T-helper 17 cell (primary cell): ENCODE measurements at places on chromosomes 4 and X. TPM values are rescaled to one million over a fixed set of nuclear protein-coding genes. Genes with fewer than 3 reads are reported as not detected.

DNA sequence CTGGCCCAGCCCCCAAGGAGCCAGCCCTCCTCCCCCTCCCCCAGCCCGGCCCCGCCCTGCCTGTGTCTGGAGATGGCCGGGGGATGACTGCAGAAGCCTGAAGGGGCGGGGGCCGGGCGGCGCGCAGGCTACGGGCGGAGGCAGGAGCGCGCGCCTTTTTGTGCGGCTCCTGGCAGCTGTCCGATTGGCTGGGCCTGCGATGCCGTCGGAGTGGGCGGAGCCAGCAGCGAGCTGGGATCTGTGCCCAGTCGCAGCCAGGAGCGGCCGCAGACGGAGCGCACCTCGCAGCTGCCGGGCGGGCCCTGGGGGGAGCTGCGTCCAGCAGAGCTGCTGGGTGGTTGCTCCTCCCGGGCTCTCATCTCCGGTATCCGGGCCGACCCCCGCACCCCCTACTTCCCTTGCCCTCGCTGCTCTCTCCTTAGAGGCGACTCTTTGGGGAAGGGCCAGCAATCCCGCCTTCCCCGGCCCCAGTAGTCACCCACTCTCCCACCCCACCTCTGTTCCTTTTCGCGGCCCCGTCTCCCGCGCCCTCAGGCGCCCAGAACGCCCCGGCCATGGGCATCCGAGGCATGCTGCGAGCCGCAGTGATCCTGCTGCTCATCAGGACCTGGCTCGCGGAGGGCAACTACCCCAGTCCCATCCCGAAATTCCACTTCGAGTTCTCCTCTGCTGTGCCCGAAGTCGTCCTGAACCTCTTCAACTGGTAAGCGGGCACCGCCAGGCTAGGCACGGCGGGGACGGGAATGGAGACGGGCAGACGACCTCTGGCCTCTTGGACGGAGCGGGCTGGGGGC is at the start of gene GABRQ:
Gene GABRQ (plus strand): TSS at position 247 of the 794 bp plus-strand sequence. CDS start 308 bp downstream, at position 555.
- no peaks in the 10 kb centered on the region for H3K4me1 ChIP-seq
- H3K4me3 ChIP-seq = peak within 1 kb of the TSS; percentile 43
- H3K36me3 ChIP-seq = no peaks in the 10 kb centered on the region
- DNase-seq = no peak
- H3K27me3 ChIP-seq = peaks cover 28% of the 10 kb centered on the region

- H3K36me3 ChIP-seq = no peaks in the 10 kb centered on the region
- DNase-seq = no peak
- no peak overlapping the region for H3K27ac ChIP-seq
- H3K4me1 ChIP-seq = no peaks in the 10 kb centered on the region
Observed at GRCh38 chrX:16440446-16440845, 209.5 kb upstream of the S100G start.

- no peak for DNase-seq
- H3K27me3 ChIP-seq = no peaks in the 10 kb centered on the region
- no peak overlapping the region for H3K27ac ChIP-seq
- no peak overlapping the region for H3K4me3 ChIP-seq
Observed at GRCh38 chrX:150146271-150146896, 208.1 kb upstream of the EOLA2 start.

DNA sequence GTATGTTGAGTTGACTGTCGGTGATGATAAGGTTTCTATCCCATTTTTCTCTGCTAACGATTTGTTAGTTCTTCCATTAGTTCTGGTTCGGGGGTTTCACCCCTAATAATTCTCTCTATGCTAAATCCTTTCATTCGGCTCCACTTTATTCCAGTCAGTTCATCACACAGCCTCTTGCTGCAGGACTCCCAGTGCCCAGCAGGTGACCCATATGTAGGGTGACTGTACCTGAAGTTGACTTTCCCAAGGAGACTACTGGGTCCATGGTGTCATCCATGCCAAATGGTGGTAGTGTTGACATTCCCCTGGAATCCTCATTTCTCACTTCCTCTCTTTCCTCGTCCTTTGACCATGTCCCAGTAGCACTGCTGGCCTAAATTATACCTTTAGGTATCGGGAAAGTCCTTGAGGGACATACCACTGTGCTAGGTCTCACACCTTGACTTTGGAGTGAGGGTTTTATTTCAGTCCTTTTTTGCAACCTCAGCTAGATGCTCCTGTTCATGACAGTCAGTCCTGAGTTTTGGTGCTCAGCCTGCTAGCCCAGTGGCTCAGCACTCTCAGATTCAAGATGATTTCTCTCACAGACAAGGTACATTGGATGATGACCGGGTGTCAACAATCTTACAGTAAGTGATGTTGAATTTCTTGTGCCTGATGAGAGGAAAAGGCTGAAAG is 105.1 kb upstream of the ARHGAP24 start:
- no peaks in the 10 kb centered on the region for H3K4me1 ChIP-seq
- no peaks in the 10 kb centered on the region for H3K36me3 ChIP-seq
- H3K27me3 ChIP-seq = no peaks in the 10 kb centered on the region
- no peak for DNase-seq
- H3K4me3 ChIP-seq = no peak overlapping the region

- H3K4me1 ChIP-seq = no peaks in the 10 kb centered on the region
- H3K36me3 ChIP-seq = no peaks in the 10 kb centered on the region
- no peak for DNase-seq
- H3K27me3 ChIP-seq = no peaks in the 10 kb centered on the region
- no peak overlapping the region for H3K4me3 ChIP-seq
- no peak overlapping the region for H3K27ac ChIP-seq
Observed at GRCh38 chr4:86141161-86141560, 218.7 kb downstream of the MAPK10 start.

DNA sequence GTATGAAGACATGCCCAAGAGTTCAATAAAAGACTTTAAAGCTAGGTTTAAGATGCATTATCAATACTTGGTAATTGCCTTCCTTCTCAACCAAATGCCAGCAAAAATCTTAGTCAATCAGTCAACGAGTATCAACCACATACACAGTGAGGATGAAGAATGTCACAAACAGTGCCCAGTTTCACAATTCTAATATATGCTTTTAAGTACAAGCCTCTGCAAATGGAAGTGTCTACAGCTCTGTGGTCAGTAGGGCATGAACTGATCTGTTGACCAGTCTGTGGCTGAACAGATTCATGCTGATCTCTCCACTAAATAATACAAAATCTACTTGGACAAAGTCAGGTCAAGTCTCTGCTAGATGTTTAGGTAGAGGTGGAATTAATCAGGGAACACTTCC is 27.9 kb downstream of the PPARGC1A start:
- no peak overlapping the region for H3K4me3 ChIP-seq
- DNase-seq = no peak
- H3K27ac ChIP-seq = no peak overlapping the region
- no peaks in the 10 kb centered on the region for H3K36me3 ChIP-seq
- H3K4me1 ChIP-seq = no peaks in the 10 kb centered on the region

DNA sequence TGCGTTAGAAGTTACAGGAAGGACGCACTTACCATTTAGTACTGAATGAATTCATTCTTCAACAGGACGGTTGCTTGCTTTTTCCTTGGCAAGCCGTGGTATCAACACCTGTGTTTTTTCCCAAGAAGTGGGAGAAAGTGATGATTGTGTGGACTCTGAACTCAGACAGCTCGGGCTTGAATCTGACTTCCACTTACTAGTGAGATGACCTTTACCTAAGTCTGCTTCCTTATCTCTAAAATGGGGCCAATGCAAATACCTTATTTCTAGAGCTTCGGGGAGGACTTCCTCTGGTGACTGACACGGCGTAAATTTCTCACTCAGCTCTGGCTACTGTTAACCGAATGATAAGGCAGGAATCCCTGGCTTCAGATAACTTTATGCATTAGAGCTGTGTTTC is 146.8 kb upstream of the RBPJ start:
- no peak for DNase-seq
- peaks cover 17% of the 10 kb centered on the region for H3K4me1 ChIP-seq
- H3K4me3 ChIP-seq = peak overlapping the region; percentile 2
- peaks cover 12% of the 10 kb centered on the region for H3K27me3 ChIP-seq
- peaks cover 3% of the 10 kb centered on the region for H3K36me3 ChIP-seq

DNA sequence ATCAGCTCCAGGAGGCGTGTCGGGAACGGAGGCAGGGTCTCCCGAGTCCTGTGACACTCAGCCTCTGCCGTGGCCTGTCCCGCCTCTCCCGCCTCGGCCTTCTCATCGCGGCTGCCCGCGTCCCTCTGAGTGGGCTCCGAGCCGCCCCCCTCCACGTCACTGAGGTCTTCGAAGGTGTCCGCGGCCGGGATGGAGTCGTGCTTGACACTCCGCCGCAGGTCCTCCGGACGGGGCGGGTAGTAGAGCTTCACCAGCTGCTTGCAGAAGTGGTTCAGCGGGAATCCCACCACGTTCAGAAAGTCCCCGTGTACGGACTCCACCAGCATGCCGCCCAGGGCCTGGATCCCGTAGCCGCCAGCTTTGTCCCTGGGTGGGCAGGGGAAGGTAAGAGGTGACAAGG is 25.0 kb downstream of the ASMTL start:
- DNase-seq = no peak
- H3K4me3 ChIP-seq = no peak overlapping the region
- H3K27me3 ChIP-seq = no peaks in the 10 kb centered on the region
- H3K27ac ChIP-seq = no peak overlapping the region
- peaks cover 2% of the 10 kb centered on the region for H3K4me1 ChIP-seq
- peaks cover 8% of the 10 kb centered on the region for H3K36me3 ChIP-seq

DNA sequence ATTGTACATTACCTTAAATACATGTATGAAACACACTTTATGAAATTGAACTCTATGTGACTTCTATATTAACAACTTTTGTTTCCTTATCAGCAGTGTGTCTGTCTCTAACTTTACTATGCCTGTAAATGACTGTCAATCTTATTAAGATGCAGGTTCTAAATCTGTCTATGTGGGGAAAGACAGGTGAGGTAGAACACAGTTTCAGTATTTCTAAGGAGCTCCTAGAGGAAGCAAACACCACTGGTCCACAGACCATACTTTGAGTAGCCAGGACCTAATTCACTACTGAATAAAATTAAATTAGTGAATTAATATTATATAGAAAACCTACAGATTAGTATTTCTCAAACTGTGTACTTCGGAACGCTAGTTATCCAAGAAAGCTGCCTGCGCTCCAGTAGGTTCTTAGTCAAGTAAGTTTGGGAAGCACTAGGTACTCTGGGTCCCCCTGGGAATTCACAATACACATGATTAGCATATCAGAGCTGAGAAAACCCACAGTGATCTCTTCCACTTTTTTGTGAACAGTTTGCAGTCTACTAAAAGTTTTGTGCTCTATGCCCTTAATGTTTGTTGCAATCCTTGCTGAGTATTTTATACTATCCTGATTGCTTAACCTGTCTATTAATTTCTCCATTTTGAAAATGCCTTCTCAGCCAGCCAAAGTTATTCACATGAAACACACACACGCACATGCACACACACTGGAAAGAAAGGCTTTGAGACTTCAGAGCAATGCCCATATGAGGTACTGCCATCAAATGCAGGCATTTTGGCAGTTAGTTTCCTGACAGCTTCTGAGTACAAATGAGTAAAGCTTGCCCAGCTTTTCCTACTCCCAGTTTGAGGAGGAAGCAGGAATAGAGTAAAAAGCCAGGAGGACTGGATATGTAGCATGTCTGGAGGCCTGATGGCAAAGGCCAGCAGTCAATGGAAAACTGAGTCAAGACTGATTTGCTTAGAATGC is 133.6 kb upstream of the CPEB2 start:
- no peak overlapping the region for H3K4me3 ChIP-seq
- H3K36me3 ChIP-seq = no peaks in the 10 kb centered on the region
- H3K4me1 ChIP-seq = peaks cover 4% of the 10 kb centered on the region

DNA sequence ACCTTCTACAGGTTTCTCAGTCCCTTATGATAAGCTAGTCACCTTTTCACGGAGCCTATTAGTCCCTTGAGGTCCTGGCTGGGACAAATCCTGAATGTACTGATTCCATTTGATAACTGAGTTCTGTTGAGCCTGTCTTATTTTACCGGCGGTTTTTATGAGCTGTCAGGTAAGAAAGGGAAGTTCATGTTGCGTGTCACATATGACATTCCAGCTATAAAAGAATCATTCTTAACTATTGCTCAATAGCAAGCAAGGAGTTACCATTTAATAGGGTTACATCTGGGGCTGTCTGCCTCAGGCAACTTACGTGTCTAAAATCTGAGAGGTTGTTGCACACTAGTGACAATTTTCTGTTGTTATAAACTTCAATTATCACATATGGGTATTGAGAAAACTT is 394.6 kb downstream of the TECRL start:
- no peaks in the 10 kb centered on the region for H3K27me3 ChIP-seq
- DNase-seq = no peak
- no peak overlapping the region for H3K4me3 ChIP-seq

- peak; percentile 66 for DNase-seq
- H3K4me3 ChIP-seq = peak within 1 kb of the TSS; percentile 83
- H3K4me1 ChIP-seq = peaks cover 15% of the 10 kb centered on the region
Observed at GRCh38 chrX:154443992-154444754, at the start of gene FAM50A. TSS of gene FAM50A (plus strand) at chrX:154444141. CDS start at chrX:154444236, 95 bp downstream.

GRCh38 chr4:186400676-186401075 is 134.7 kb downstream of the F11 start:
- H3K36me3 ChIP-seq = no peaks in the 10 kb centered on the region
- no peak overlapping the region for H3K27ac ChIP-seq
- H3K4me1 ChIP-seq = no peaks in the 10 kb centered on the region
- no peaks in the 10 kb centered on the region for H3K27me3 ChIP-seq

GRCh38 chrX:150848914-150849365 is 49.5 kb downstream of the CD99L2 start:
- H3K4me3 ChIP-seq = no peak overlapping the region
- H3K4me1 ChIP-seq = peaks cover 11% of the 10 kb centered on the region
- H3K27ac ChIP-seq = no peak overlapping the region

GRCh38 chrX:39839371-39839770 is 258.4 kb downstream of the BCOR start:
- H3K36me3 ChIP-seq = no peaks in the 10 kb centered on the region
- H3K27ac ChIP-seq = no peak overlapping the region
- no peak for DNase-seq
- no peak overlapping the region for H3K4me3 ChIP-seq
- H3K4me1 ChIP-seq = peaks cover 2% of the 10 kb centered on the region

GRCh38 chr4:84263415-84263814 is 235.7 kb downstream of the NKX6-1 start:
- no peak overlapping the region for H3K27ac ChIP-seq
- no peaks in the 10 kb centered on the region for H3K27me3 ChIP-seq
- H3K36me3 ChIP-seq = no peaks in the 10 kb centered on the region

- H3K27me3 ChIP-seq = no peaks in the 10 kb centered on the region
- no peak for DNase-seq
- H3K27ac ChIP-seq = no peak overlapping the region
- peaks cover 9% of the 10 kb centered on the region for H3K4me1 ChIP-seq
- no peak overlapping the region for H3K4me3 ChIP-seq
Observed at GRCh38 chr4:946103-946450, 13.8 kb downstream of the TMEM175 start.

DNA sequence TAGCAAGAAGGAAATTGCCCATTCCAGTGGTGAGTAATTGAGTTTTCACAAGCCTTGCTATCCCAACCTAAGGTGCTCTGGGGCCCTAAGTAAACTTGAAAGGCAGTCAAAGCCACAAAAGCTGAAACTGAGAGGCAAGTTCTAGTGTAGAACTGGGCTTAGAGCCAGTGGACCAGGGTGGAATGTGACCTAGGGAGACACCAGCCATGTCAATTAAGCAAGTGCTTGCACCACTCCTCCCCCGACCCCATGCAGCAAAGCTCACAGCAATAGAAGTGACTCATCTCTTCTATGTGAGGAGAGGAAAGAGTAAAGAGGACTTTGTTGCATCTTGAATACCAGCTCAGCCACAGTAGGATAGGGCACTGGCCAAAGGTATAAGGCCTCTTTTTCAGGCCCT is 486.1 kb upstream of the POU3F4 start:
- no peaks in the 10 kb centered on the region for H3K4me1 ChIP-seq
- no peaks in the 10 kb centered on the region for H3K27me3 ChIP-seq
- DNase-seq = no peak
- H3K4me3 ChIP-seq = no peak overlapping the region
- H3K36me3 ChIP-seq = no peaks in the 10 kb centered on the region

Gene TRIML2
- total RNA-seq = not detected

Gene GAGE12J
- total RNA-seq = not detected

Gene CABS1
- not detected for total RNA-seq

Gene SFRP2
- total RNA-seq = not detected

Gene RNF212
- 2.6 TPM for total RNA-seq

Gene UGT2B10
- not detected for total RNA-seq

Gene PNMA6A
- total RNA-seq = 0.52 TPM

Gene MAGEA4
- total RNA-seq = not detected

Gene COX7B2
- total RNA-seq = not detected

Gene IL15
- 4.7 TPM for total RNA-seq
